Ovary (tissue), 10 donors: ENCODE measurements at places on chromosomes 2 and 18. TPM values are rescaled to one million over a fixed set of nuclear protein-coding genes. Genes with fewer than 3 reads are reported as not detected.

The MBD2 gene
- total RNA-seq = 23.2 TPM

The LRP1B gene
- total RNA-seq = 0.18 TPM

The ASXL3 gene
- 18.4 TPM for total RNA-seq

The CHST9 gene
- 0.38 TPM for total RNA-seq

The FOXD4L1 gene
- 0.12 TPM for total RNA-seq

The KIAA2012 gene
- not detected for total RNA-seq

The TACR1 gene
- total RNA-seq = 2.8 TPM

The XRCC5 gene
- 218 TPM for total RNA-seq

The CD226 gene
- total RNA-seq = 1.0 TPM

The SOS1 gene
- 23.2 TPM for total RNA-seq

The PTPN4 gene
- total RNA-seq = 30.7 TPM

The LAMA3 gene
- 14.8 TPM for total RNA-seq

The COL6A3 gene
- total RNA-seq = 479 TPM

The FN1 gene
- 208 TPM for total RNA-seq

The REEP1 gene
- 6.4 TPM for total RNA-seq

The POMC gene
- total RNA-seq = 2.9 TPM

The KCNF1 gene
- total RNA-seq = 0.30 TPM

The CCDC121 gene
- 6.5 TPM for total RNA-seq

The TRIM43 gene
- not detected for total RNA-seq

The DNAH6 gene
- 0.88 TPM for total RNA-seq

The MYOM1 gene
- 0.69 TPM for total RNA-seq

The RANBP2 gene
- total RNA-seq = 87.1 TPM

The KRTCAP3 gene
- total RNA-seq = 5.6 TPM

The RAB27B gene
- total RNA-seq = 0.05 TPM

The SERPINB4 gene
- not detected for total RNA-seq

The PSMA8 gene
- not detected for total RNA-seq

The CAPN14 gene
- total RNA-seq = 0.05 TPM

The WDR7 gene
- total RNA-seq = 24.7 TPM

The MC5R gene
- not detected for total RNA-seq

The DYNAP gene
- total RNA-seq = not detected

The GNAL gene
- total RNA-seq = 4.2 TPM

The UGT1A3 gene
- total RNA-seq = not detected

The ADD2 gene
- total RNA-seq = 0.68 TPM

The SLC11A1 gene
- total RNA-seq = 3.4 TPM

The CCDC141 gene
- total RNA-seq = 1.7 TPM

The ASPRV1 gene
- total RNA-seq = 5.5 TPM

The ACKR3 gene
- 7.4 TPM for total RNA-seq

The KCNG2 gene
- total RNA-seq = 0.80 TPM

The CD8B2 gene
- total RNA-seq = not detected

The DPP10 gene
- total RNA-seq = not detected

The PIEZO2 gene
- 3.5 TPM for total RNA-seq

The CYP27C1 gene
- total RNA-seq = 0.10 TPM

The ASB3 gene
- 14.6 TPM for total RNA-seq

The PDE1A gene
- 10.4 TPM for total RNA-seq

The HAAO gene
- 8.8 TPM for total RNA-seq

The SPATA3 gene
- not detected for total RNA-seq

The TTN gene
- total RNA-seq = 2.2 TPM

The POTEI gene
- not detected for total RNA-seq

The ABCB11 gene
- 0.05 TPM for total RNA-seq
